Stimulated activated CD8-positive, alpha-beta memory T cell treated with anti-CD3 and anti-CD28 coated beads, Interleukin-15, amount 100 ng/mL, for 24 hours (primary cell): ENCODE measurements at places on chromosomes 16 and 17.

DNA sequence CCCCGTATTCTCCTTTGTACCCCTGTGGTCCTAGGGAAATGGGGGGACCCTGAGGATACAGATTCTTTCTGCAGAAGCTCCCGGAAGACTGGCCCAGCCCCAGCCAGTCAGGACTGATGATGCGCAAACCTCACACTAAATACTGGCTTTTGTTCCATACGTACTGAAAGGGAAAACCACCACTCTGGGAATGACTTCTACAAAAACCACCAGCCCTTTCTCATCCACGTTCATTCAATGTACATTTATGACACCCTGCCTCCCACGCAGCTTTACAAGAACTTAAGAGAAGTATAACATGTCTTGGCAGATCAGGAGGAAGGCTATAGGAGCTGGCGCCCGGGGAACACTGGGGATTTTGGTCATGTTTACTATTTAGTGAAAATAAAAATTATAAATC lies 70.6 kb downstream of the MARCHF10 start:
- no peak for DNase-seq

DNA sequence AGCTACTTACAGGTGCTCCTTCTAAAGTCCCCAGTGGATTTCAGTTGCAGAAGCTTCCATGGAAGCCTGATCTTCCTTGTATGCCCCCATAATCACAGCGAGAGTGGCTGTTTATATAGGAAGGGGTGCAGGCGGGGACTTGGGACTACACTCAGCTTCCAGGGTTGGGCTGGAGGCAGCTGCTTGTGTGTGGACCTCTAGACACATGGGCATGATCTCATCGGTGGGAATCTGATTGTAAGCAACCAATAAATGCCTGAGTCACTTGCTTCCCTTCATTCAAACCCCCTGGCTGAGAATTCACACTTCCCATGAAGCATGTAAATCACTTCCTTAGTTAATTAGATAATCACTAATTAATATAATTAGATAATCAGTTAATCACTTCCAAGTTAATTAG lies 1.0 kb upstream of the KRT20 start:
- no peak for DNase-seq

DNA sequence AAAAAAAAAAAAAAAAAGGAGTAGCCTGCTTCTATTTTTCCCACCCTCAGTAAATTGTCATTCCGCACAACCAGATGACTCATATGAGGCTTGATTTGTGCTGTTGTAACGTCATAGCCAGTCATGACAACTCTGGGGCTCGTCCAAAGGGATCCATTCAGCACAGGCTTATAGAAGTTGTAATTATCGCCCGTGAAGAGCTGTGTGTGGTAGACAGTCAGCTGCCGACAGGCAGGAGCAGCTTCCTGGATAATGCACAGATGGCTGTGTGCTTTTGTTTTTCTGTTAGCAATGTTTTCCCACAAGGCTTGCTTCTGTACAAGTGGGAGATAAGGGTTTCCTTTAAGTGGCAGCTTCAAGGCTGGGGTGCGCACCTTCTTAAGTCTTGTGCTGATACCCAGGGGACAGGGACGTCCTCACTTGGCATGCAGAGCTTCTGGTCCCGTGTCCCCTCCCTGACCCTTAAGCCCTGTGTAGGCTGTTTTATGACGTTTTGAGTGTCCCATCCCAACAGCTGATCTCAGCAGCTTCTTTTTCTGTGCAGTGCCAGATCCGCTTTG lies 26.0 kb downstream of the SNX29 start:
- no peak for DNase-seq

DNA sequence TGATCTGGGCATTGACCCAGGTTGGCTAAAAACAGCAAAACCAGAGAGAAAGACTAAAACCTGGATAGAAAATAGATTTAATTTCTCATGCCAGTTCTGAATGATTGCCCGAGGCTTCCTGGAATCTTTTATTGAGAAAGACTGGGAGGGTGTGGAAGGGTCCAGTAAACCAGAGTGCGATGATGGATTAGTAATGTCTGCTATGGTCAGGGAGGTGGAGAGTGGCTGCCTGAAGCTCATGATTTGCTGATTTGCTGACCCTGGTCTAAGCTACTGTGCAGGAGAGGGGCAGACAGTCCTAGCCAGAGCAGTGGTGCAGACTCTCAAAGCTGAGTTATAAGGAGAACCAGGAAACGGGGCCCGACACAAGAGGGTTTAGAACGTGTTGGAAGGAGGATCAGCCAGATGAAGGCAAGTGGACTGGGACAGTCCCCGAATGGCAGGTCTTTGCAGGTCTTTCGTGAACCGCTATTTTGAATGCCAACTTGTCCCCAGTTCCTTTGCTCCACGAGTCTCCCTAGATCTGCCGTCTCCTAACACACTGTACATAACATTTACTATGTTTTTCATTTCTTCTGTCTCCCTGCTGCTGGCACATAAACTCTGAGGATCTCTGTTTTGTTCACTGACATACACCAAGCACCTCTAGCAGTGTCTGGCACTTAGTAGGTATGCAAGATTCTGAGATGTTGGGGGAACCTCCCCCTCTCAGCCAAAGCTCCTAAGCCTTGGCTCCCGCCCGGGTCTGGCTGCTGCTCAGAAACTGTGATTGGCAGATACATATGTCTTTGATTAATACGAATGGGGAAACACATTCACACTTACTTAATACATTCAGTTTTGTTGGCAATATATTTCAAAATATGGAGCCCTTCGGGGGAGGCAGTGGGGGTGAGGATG lies 237.3 kb upstream of the TNRC6C start:
- no peak for DNase-seq

DNA sequence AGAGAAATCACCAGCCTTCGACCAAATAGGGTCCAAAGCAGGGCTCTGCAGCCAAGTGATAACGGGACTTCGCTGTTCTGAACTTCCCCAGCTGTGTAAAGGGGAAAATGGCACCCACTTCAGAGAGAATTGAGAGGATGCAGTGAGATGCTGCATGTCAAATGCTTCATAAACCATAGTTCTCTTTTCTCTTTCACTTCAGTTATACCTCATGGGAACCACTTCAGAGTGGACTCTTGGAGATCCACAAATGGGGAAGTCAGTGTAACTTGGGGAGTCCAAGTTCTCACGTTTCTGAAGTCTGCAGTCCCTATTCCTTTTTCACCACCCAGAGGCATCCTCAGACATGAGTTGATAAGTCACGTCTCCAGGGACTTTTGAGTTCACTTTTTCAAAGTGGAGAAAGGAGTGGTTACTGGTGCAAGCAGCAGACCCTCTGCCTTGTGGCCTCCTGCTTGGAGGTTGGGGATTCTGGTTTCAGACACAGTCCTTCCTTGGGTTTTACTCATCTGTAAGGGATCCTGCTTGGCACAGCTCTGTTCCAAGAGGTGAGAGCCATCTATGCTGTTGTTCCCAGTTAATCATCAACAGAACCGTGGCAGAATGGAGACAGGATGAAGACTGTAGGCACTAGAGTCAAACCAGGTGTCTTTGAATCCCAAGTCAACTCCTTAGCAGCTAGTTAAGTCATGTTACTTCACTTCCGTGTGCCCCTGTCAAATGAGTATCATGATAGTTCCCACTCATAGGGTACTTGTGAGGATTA lies 123.4 kb upstream of the NOL11 start:
- no peak for DNase-seq

DNA sequence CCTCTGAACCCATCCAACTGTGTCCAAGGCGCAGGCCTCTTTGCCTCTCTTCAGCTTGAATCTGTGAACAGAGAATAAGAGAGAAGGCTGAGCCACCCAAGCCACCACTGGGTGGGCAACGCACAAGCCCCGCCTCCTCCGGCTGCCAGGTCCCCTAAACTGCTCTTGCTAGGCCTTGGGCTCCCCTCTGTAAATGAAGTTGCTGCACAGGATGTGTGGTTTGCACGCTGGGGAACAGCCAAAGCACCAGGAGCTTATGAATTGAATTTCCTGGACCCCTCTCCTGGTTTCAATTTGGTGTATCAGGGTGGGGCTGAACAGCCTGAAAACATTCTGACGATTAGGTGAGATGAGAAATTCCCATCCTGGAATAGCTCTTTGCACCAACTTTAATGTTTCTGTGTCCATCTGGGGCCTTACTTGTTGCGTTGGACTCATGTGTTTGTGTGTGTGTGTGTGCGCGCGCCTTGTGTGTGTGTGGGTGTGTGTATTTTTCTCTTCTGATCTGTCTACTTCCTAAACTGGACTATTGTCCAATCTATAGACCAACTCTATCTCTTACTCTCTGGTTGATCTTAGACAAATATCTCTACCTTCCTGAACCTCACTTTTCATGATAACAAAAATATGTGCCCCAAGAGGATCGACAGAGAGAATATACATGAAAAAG lies 2.3 kb downstream of the CCL1 start:
- no peak for DNase-seq

DNA sequence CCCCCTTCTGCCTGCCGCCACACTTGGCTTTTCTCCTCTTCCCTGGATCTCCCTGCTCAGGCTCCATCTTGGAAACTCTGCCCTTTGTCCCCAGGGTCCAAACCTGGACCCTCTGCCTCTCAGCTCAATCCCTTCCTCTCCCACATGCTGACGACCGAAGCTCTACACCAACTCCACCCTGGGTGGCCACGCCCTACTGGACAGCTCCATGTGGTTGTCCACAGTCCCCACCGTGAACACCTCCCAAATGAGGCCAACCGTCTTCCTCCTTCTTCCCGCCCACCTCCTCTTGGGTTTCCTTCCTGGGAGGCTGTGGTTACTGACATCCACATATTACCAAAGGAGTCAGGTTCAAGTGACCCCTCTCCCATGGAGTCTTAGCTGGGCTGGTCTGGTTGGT lies 22.6 kb upstream of the MLKL start:
- DNase-seq = no peak

DNA sequence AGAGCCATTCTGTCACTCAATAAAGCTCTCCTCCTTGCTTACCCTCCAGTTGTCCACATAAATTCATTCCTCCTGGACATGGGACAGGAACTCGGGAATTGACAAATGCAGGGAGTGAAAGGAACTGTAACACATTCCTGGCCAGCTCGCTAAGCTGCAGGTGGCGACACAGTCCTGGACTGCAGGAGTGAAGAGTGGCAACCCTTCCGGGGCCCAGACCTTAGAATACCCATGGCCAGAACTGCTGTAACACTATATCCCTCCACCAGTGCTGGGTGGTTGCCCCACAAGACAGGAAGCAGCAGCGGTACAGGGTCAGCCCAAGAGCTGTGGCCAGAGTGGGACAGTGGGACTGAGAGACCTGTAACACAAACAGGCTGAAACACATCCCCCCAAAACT lies 30.3 kb upstream of the KIF2B start:
- DNase-seq = no peak

GRCh38 chr16:63960321-63960720 lies 1161.5 kb downstream of the CDH11 start:
- no peak for DNase-seq

DNA sequence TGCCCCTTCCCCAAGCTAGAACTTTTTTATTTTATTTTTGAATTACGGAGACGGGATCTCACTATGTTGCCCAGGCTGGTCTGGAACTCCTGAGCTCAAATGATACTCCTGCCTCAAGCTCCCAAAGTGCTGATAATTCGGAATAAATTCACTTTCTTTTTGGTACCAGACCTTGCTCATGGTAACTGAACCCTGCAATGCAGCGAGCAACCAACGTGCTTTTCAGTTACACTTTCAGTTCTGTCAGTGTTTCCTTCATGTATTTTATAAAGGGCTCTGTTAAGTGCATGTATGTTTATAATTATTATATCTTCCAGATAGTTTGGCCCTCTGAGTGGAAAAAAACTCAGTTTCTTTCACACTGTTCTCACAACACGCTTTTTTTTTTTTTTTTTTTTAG lies 13.9 kb downstream of the C16orf96 start:
- DNase-seq = no peak

- no peak for DNase-seq
These were observed 16.7 kb downstream of the MMP28 start for GRCh38 chr17:35778641-35779196.

DNA sequence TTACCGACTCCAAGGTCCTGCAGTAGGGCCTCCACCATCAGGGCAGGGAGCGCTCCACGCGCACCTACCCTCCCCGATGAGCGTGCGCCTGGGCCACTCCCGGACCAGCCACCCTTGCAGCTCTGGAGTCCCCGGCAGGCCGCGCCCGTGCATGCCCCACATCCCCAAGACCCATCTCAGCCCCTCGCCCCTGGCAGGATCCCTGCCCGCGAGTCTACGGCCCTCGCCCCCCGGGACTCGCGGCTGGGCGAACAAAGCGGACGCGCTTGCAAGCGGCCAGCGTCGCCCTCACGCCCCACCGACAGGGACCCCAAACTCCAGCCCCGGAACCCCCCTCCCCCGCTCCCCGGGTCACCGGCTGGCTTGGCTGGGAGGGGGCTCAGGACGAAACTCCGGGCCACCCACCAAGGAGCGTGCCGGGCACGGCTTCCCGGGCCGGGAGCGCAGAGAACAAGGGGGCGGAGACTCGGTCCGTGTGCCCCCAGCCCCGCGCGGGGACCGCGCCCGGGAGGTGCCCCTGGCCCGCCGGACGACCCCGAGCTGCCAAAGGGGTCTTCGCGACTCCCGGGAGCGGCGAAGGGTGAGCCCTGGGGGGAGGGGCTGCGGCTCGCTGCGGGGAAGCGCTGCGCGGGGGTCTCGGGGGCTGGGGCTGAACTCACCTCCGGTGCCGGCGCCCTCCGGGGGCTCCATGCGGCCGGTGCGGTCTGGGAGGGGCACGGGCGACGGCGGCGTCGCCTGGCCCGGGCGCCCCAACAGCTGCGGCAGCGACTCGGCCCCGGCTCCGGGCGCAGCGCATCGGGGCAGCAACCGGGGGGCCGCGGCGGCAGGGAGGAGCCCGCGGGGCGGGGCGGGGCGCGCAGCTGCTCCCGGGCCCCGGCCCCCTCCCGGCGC lies at the start of gene DBNDD1:
TSS of gene DBNDD1 (minus strand) at position 805 of the 891 bp plus-strand sequence. CDS start at position 690, 115 bp downstream.
- no peak for DNase-seq

DNA sequence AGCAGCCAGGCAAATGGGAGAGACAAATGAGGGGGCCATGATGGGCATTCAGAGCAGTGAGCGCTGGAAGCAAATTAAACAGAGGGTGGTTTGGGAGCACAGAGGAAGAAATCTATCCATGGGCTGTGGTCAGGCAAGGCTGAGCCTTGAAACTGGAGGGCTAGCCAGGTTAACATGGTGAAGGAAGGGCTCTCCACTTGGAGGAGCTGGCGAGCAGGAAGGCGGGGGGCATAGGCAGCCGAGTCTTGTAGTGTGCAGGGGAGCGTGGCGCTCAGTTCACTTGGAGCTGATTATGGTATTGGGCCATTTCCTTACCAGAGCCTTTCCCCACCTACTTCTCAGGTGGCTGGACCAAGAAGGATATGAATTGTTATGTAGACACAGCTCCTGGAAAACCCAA lies 189.7 kb downstream of the SNX29 start:
- no peak for DNase-seq

- DNase-seq = no peak
These were observed 5.1 kb downstream of the RAMP2 start for GRCh38 chr17:42766124-42766523.

DNA sequence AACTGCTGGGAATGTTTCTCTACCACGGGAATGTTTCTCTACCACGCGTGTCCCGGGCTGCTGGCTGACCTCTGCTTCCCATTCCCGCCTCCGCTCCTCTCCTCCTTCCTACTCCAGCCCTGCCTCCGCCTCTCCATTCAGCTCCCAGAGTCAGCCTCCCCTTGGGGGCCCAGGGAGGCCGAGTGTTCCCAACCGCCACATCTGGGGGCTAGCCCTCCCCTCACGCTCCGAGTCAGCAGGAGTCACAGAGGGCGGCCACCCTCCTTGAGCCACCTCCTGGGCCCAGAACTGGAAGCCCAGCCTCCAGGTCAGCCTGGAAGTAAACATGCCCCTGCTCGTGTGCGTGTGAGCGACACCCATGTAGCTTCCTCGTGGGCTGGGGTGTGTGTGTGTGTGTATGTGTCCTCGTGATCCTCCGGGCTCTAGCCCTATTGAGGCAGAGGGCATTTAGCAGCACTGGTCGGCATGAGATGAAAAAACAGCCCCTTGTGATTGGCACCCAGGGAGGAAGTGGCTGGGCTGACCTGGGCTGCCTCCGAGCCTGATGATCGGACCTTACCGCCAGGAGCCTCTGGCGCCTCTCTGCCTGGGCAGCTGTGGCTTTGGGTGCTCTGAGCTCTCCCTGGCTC lies 7.3 kb downstream of the CYGB start:
- DNase-seq = no peak
